ENCODE measurements at places on chromosomes 1 and 21. TPM values are rescaled to one million over a fixed set of nuclear protein-coding genes. Genes with fewer than 3 reads are reported as not detected.

GRCh38 chr1:30024411-30025195 is 698.8 kb downstream of the MATN1 start:
- peak; percentile 37 for DNase-seq

DNA sequence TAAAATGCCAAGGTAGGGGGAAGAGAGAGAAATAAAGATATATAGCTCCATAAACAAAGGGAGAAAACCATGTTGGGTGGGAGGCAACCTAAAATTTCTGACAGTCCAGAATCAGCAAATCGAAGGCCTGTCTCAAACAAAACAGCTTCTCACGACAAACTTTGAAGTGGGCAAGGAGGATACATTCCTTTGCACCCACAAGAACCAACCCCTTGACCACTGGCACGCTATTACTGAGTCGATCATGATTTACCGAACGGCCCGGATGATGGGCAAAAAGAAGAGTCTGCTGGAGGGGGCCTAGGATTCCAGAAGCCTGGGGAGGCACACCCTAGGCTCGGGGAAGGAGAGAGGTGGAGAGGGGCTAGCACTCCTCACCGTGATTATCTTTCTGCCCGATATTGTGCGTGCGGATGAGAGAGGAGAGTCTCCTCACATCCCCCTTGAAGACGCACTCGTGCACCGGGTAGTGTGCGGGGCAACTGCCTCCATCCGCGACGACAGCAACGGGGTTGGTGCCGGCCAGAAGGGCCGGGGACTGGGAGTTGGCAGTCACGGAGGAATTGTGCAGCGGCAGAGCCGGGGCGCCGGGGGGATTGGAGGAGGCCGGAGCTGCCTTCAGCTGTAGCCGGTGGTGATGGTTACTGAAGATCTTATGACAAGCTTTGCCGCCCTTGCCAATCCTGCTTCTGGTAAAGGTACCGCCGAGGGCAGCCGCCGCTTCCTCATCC is 756 bp downstream of the ANKRD13C start:
- DNase-seq: no peak

DNA sequence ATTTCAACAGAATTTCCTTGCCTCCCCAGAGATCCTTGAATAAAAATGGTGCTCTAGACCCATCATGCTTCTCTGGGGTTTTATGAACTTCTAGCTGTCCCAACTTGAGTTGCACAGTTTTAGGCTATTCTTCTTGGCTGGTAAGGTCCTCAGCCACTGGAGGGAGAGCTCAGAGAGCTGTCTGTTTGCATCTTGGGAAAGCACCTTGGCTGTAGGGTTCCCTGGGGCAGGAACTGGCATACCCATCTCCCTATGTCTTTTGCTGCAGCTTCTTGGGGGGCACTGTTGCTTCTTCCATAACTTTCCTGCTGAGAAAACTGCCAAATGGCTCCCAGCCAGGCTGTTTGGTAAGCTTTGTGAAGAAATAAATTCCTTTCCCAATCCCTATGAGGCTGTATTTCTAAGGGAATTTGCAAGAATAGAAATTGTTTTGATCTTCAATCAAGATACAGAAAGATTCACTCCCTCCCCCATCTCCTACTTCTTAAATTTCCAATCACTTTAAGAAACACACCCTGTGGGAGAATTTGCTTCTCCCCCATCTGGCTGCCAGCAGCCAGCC is 8.2 kb upstream of the FMOD start:
- peak; percentile 64 for DNase-seq

PLPPR4 gene
- 5.1 TPM for total RNA-seq

DNA sequence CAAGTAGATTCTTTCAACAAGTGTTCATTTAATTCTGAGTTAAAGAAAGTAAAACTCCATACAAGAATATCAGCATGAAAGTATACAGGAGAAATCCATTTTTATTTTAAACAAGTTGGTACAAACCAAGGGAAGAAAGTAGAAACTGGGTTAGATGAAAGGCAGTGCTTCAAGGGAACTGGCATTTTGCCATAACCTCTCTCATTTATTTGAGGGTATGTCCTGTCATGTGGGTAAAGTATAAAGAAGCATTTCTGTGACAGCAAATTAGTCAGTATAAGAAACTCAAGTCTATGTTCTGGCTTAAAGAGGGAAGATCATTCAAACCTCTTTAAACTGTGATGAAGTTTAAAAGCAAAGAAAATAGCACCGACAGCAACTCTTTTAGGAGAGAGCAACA is 32.0 kb downstream of the OLFM3 start:
- no peak for DNase-seq

All from ureter (tissue), 1 donor.